Stimulated activated CD4-positive, alpha-beta T cell treated with anti-CD3 and anti-CD28 coated beads, Interleukin-1b, Interleukin-23, amount 100 ng/mL, for 1 hour (primary cell): ENCODE measurements at places on chromosomes 3 and 15.

- DNase-seq: no peak
Observed at GRCh38 chr3:69646287-69647067, 92.8 kb upstream of the MITF start.

DNA sequence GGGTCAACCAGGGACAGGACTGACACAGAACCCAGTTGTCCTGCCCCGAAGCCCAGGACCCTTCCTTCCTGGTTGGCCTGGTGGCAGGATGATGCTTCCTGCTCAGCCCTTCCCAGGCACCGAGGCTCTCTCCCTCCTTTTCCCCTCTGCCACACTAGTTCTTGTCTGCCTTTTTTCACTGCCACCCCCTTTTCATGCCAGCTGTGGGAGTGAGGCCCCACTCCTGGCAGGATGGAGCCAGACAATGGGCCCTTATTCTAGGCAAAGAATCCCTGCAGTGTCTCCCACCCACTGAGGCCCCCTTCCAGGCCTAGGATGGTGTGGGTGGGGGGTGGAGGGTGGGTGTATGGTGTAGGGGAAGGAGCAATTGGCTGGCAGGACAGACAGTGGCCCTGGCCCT is 1.1 kb upstream of the SCAMP5 start:
- no peak for DNase-seq

DNA sequence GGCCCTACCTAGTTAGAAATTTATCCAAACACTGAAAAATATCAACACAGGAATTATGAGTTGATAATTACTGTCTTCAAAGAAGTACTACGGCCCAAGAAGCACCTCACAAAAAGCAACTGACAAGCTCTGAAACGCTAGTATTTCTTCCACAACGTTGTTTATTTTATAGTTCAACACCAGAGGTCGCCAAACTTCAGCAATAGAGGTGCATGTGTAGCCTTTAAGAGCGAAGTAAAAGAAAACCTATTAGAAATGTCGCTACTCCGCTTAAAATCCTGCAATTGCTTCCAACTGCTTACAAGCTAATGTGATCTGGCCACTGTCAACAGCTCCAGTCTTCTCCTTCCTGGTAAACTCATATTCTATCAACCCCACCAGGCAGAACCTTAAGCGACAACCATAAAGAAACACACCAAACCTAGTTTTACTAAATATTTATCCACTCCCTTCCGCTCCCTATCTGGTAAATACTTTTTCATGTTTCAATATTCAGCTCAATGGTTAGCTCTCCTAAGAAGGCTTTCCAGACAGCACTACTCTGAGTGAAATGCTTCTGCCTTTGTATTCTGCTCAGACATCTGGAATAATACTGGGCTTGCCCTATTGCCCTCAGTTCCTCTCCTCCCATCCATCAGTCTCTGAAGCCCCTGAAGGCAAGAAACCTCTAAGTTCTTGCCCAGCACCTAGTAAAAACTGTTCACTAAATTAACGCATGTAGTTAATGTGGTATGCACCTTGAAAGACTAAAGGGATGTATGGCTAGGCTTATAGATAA is 110.2 kb downstream of the NR1I2 start:
- no peak for DNase-seq

DNA sequence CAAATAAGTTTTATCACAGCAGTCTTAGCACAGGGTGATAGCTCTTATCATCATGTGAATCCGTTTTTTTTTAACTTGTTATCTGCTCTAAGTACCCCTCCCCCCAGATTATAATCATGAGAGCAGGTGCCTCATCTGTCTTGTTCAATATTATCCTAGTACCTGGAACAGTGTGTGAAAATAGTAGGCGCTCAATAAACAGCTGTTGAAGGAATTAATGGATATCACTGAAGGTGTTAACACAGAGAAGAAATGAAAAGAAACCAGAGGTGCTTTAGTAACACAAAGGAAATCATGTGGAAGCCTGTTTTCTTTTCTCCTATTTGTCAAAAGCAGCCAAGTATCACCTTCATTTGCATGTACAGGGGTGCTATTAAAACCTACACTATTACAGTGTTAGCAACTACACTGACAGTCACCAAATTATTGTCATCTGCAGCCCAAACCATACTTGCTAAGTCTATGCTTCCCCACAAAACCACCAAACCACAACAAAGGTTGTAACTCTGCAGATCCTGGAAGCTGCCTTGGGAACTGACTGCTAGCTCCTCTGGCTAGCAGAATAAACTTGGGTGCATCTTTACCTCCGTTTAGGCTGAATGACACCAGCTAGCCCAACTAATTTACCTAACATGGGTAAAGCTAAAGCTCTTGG is 2.9 kb downstream of the XPC start:
- DNase-seq: no peak

- no peak for DNase-seq
Observed at GRCh38 chr3:133413161-133414020, 13.5 kb downstream of the BFSP2 start.

DNA sequence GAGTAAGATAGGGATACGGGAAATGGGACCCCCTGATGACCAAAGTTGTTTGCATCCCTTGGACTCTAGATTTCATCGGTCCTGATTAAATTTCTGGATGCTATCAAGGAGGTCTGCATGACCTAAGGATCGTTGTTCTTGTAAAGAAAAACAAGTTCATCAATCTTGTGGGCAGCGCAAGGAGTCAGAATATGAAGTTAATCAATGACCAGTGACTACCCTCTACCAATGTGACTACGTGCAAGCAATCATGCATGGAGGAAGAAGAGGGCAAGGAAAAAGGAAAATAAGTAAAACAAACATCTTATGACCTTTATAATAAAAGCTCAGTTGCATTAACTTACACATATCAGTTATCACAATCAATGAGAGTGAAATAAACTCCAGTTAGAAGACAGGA is 139.7 kb downstream of the RTP4 start:
- no peak for DNase-seq

DNA sequence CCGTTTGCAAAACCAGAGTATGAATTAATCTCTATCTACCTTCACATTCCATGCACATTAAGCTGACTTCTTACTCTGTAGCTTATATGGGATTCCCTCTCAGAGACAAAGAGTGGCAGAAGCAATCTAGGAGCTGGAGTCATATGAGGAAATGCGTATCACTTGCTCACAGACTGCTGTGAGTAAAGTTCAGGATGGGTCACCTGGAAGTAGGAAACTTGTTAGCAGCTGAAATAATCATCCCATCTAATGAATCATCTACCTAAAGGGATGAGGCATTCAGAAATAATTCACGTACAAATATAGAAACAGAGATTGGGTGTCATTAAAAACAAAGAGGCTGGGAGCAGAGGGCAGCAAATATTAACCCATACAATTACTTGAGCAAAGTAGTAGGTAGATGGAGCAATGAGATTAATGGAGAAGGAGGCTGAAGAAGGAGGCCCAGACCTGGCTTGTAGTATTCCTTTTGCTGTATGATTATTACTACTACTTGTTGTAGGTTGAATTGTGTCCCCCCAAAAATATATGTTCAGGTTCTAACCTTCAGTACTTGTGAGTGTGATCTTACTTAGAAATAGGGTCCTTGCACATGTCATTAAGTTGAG is 866.3 kb downstream of the ROBO2 start:
- DNase-seq: no peak

DNA sequence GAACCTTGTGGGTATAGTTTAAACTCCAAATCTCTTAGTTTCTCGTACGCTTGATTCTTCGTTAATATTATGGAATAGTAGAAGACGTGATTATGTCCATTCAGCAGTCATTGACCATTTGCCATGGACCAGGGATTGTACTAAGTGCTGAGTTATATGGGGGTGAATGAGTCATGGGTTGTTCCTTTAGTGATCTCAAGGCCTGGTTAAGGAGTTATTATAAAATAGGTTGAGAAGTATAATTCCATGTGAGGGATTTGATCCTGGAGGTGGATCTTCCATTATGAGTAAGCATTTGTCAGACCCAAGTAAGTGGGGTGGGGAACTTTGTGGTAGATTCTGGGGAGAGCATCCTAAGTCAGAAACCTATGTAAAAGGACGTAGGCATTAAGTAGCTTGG is 15.4 kb downstream of the NR2C2 start:
- DNase-seq: no peak

DNA sequence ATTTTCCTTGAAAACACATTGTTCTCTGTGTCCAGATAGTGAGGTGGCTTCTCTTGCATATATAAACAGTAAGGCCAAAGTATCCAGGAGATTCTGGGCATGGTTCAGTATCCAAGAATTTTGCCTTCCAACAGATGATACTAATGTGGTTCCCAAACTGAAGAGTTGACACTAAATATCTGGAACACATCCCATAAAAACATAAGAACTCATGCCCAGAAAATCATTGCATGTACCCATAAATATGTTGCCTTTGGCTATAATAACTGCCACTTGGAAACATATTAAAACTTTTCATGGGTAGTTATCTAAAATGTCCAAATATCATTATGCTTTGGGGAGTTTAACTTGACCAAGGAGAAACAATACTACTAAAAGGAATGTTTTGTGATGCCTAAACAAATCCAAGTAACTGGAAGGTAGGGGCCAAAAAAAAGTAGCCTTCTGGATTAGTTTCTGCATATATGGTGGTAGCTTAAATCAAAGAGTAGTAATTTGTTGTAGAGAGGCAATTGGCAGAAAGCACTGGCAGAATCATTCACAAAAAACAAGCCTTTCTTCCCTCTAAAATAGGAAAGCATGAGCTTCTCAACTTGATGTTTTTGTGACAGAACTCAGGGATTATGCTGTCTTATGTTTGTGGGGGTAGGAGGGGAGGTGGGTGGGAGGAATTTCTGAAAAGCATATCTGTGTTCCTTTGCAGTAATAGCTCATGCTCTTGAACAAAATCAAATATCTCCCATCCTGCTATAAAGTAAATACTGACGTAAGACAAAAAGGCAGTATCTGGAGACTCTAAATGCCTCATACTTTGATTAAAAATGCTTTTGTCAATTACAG is 753.9 kb downstream of the TUSC7 start:
- DNase-seq: no peak

GRCh38 chr3:34938784-34939183 is 700.5 kb upstream of the ARPP21 start:
- DNase-seq: no peak

DNA sequence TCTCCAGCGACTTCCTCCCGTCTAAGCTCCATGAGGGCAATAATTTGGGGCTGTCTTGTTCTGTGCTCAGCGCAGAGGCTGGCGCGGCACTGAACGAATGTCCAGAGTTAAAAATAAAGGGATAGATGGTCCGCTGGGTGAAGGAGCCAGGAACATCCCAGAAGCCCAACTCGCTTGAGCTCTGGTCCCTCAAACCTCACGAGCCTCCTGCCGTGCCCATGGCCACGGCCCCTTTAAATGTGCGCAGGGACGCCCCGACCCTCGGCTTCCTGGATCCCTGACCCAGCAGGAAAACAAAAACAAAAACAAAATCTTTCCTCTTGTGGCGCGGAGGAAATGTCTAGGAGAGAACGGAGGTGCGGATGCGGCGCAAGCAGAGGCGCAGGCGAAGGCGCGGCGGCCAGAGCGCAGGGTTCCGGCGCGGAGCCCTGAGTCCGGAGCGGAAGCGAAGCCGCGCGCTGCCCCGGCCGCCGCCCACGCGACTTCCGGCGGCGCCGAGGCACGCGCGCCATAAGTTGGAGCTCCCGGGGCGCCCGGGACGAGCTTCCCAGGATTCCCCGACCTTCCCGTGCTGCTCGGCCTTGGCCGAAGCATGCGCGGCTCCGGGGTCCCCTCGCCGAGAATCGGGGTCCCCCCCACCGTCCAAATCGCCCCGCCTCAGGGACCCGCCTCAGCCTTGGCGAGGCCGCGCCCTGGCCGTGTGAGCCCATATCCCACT is 52.9 kb upstream of the WNT7A start:
- no peak for DNase-seq

DNA sequence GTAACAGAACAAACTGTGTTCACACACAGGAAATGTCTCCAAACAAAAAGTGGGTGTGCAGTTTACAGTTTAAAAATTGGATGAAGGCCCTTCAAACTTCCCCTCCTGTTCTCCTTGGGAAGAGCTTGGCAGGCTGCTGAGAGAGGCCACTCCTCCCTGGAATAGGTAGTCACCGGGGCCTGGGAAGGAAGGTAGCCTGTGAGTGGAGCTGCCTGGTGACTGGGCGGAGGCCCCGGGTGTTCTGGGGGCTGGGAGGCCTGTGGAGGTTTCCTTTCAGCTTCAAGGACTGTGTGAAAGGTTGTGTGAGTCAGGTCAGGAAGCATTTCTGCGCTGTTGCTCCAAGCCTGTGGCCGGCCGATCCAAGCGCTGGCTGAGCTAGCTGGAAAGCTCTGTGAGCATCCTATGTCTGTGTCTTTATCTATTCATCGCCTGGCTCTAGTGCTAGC is 14.1 kb downstream of the SLCO3A1 start:
- no peak for DNase-seq

DNA sequence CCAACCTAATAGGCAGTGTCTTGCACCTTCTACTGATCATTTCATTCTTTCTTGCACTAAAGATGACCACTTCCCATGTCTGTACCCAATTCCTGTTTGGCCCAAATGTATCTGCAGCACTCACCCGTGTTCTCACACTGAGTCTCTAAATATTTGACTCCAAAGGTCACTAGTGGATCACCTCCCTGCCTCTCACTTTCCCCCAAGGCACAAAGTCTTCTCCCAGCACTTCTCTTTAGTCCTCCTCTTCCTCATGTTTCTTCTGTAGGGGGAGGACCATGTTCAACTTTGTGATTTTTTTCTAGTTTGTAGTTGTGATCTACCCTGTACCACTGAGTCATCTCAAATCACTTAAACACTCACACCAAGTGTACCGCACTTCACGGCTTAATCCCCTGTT is 13.9 kb downstream of the NR1I2 start:
- no peak for DNase-seq

DNA sequence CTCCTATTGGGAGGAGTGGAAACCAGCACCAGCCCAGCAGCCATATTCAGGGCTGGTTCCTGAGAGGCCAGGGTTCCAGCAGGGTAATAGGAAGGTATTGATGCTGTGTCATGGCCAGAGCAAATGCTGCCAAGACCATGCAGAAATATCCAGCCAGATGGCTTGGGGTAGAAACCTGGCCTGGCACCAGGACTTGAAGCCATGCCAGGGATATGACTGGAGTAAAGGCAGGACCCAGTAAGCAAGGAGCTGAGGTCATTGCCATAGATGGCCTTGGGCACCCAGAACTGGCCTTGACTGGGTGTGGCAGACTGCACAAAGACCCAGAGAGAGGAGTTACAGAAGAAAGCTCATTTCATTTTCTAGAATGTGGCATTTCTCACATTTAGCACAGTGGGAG is 257.6 kb upstream of the GOLGA6L4 start:
- no peak for DNase-seq

GRCh38 chr3:12287727-12288181 is 1.1 kb upstream of the PPARG start:
- DNase-seq: no peak

- DNase-seq: no peak
Observed at GRCh38 chr3:99638167-99638948, at the start of gene COL8A1. COL8A1 (plus strand) TSS chr3:99638594; CDS start chr3:99790683, 152,089 bp downstream.

DNA sequence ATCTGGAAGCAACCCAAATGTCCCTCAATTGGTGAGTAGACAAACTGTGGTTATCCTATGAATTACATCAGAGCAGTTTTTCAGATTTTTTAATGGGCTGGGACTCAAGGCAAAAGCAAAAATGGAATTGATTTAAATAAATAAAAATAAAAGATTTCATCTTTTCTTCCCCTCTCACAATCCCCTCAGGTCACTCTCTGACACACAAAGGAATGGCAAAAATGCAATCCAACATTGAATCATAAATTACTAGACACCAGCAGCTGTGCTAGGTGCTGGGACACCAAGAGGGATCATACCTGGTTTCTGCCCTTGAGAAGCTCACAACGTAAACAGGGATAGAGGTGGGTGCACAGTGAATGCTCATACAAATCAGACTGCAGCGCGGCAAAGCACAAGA is 58.8 kb downstream of the CPN2 start:
- no peak for DNase-seq

GRCh38 chr3:32641356-32641755 is 43.6 kb upstream of the CNOT10 start:
- DNase-seq: no peak

- DNase-seq: no peak
Observed at GRCh38 chr3:195179776-195180489, 91.0 kb downstream of the XXYLT1 start.
